Activated naive CD8-positive, alpha-beta T cell treated with anti-CD3 and anti-CD28 coated beads for 36 hours (primary cell): ENCODE measurements at places on chromosomes 11 and 22. TPM values are rescaled to one million over a fixed set of nuclear protein-coding genes. Genes with fewer than 3 reads are reported as not detected.

DNA sequence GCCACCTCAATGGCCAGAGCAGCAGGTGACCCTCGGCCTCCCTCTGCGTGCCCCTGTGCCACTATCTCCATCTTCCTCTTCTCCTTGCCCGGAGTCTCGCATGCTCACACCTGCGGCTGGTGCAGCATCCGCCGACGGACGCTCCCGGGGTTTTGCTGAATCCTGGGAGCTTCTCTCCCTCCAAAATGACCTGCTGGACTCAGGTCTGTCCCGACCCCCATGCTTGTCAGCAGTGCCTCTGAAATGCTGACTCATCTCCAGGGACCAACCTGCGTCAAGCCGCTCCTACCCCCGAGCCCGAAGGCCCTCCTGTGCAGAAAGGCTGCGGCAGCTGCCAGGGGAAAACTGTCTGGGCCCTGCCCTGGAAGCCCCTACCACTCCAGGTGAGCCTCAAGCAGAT is 58.4 kb downstream of the CELSR1 start:
- peaks cover 21% of the 10 kb centered on the region for H3K27me3 ChIP-seq
- peaks cover 2% of the 10 kb centered on the region for H3K36me3 ChIP-seq
- no peak overlapping the region for H3K4me3 ChIP-seq
- no peak for DNase-seq
- peaks cover 24% of the 10 kb centered on the region for H3K4me1 ChIP-seq

DNA sequence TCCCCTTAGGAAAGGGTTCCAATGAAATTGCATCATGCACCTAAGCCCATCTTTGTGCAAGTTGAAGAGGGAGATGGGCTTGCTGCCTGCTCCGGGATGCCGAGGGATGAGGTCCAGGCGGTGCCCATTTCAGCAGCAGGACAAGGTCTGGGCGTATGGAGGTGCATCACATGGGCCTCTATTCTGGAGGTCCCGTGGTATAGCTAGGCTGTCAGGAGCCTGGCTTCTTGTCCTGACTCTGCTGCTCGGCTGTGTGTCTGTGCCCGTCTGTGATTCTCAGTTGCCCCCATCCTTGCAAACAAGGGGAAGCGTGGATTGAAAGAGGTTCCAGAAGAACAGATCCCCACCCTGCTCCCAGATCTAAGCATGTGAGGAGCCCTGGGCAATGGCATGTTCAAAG is 130.0 kb downstream of the OSBP2 start:
- no peaks in the 10 kb centered on the region for H3K36me3 ChIP-seq
- H3K27me3 ChIP-seq, result peaks cover 35% of the 10 kb centered on the region
- H3K4me1 ChIP-seq, result peaks cover 11% of the 10 kb centered on the region
- DNase-seq, result no peak

DNA sequence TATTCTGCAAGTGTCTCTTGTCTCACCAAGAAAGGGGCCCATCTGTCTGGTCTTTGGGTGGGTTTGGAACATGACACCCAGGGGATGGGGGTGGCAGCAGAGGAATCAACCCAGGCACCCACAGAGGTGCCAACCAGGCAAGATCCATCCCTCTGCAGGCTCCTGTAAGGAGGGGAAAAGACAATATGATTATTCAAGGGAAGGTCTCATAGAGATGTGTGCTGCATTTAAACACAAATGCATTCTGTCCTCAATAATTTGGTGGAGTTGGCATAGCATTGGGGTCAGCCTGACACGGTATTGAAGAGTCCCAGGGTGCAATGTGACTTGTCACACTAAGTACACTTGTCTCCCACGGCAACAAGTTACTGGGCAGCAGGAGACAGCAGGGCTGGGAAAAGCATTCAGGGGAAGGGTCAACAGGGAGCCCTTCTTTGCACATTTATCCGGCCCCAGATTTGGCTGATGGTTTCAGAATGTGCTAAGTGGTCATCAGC is 33.1 kb upstream of the SPON1 start:
- H3K4me3 ChIP-seq, result no peak overlapping the region
- H3K27ac ChIP-seq, result no peak overlapping the region
- no peaks in the 10 kb centered on the region for H3K27me3 ChIP-seq
- DNase-seq, result no peak

- DNase-seq, result no peak
- H3K27ac ChIP-seq, result no peak overlapping the region
- H3K27me3 ChIP-seq, result peaks cover 19% of the 10 kb centered on the region
- no peaks in the 10 kb centered on the region for H3K4me1 ChIP-seq
- H3K36me3 ChIP-seq, result no peaks in the 10 kb centered on the region
Measured at GRCh38 chr11:45322891-45323600, 36.9 kb upstream of the SYT13 start.

DNA sequence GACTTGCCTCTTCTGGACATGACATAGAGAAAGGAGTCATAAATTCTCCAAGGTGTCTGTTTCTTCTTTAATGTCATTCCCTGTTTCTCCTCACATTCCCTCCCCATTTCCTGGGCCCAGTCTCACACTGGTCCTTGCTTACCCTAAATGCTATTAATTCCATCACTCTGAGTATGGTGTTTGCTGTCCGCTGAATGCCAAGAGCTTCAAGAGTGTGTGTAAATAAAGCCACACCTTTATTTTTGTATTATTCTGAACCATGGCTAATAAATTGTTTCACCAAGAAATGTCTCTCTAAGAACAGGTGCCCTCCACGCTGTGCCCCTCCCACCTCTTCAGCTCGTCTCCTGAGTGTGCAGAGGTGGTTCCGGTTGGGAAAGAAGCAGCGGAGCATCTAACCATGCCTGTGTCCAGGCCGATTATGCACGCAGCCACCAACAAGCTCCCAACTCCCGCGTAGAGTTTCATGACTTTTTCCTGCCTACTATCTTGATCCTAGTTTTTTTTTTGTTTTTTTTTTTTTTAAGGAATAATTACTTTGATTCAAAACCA is 8.6 kb downstream of the TMEM121B start:
- H3K4me1 ChIP-seq, result peaks cover 46% of the 10 kb centered on the region
- peaks cover 4% of the 10 kb centered on the region for H3K36me3 ChIP-seq
- no peak for DNase-seq
- H3K4me3 ChIP-seq, result no peak overlapping the region
- no peaks in the 10 kb centered on the region for H3K27me3 ChIP-seq
- no peak overlapping the region for H3K27ac ChIP-seq

DNA sequence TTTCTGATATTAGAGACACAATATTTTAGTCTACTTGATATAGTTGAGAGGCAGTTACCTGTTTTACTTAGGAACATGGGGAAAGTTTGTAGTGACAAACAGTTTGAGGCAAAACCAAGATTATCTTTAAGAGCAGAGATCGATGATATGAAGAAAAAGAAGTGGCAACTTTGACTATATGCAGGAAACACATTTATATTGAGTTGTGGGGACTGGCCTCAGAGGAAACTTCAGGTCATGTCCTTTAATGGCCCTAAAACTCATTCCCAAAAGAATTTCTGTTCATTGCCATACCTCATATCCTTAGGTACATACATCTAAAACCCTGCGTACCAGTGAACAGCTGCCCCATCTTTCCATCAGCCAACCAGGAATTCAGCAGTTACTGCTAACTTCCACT is 4.5 kb downstream of the HBG1 start:
- H3K4me1 ChIP-seq, result no peaks in the 10 kb centered on the region
- DNase-seq, result no peak
- H3K36me3 ChIP-seq, result no peaks in the 10 kb centered on the region
- no peaks in the 10 kb centered on the region for H3K27me3 ChIP-seq
- H3K27ac ChIP-seq, result no peak overlapping the region

DNA sequence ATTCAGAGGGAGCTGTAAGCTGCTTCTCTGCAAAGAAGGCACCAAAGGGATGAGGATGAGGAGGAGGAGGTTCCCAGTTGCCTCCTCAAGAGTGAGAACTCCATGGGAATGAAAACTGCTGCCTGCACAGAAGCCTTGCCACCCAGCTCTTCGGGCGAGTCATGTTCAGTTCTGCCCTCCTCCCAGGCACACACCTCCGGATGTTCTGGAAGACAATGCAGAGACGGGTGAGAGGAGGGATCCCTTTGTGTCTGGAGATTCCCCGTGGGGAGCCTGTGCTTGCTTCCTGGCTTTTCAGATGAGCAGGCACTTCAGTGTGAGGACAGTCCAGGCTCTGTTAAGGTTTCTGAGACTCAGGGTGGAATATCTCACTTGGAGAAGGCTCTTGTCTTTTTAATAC is 295.6 kb downstream of the DDX10 start:
- H3K4me3 ChIP-seq, result no peak overlapping the region
- H3K27me3 ChIP-seq, result peaks cover 3% of the 10 kb centered on the region
- no peaks in the 10 kb centered on the region for H3K36me3 ChIP-seq
- no peak for DNase-seq

Gene OR51B5
- total RNA-seq, result not detected

Gene FADS1
- 18.2 TPM for total RNA-seq

DNA sequence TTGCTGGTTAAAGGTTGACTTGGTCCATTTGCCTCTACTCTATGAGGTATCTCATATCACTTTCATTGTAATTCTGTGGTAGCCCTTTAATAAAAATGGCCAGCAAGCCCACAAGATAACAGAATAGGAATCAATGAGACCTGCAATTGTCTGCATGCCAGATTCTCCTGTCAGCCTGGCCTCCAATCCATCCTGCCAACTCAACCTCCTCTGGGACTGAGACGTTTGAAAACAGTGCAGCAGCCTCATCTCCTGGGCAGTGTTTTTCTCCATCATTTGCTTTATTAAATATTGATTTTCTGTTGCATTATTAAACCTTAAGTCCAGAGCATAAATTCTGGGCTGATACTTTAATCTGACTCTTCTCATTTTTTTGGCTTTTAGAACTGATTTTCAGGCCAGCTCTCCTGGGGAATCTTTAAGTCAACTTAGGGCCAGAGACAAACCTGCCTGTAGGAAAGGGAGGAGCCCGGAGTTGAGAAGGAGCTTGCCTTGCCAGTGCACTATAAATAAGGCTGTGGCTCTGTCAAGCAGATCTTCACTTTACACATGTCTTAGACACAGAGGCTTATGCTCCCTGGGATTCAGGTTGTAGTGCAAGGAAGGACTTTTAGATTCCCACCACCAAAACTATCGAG is 798.0 kb downstream of the NTM start:
- H3K27me3 ChIP-seq, result no peaks in the 10 kb centered on the region
- H3K36me3 ChIP-seq, result no peaks in the 10 kb centered on the region
- H3K4me1 ChIP-seq, result no peaks in the 10 kb centered on the region
- DNase-seq, result no peak

DNA sequence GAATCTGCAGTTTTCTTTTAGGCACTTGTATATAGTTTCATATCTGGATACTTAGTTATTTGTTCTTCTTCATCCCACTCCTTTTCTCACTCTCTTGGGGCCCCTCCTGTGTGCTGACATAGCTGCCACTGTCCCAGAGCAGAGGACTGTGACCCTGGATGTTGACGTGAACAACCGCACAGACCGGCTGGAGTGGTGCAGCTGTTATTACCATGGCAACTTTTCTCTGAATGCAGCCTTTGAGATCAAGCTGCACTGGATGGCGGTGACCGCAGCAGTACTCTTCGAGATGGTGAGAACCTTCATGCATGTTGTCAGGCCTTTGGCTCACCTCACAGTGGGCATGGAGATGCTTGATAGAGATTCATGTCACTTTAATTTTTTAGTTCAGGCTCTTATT is 50.9 kb upstream of the YWHAH start:
- peaks cover 11% of the 10 kb centered on the region for H3K36me3 ChIP-seq
- H3K4me3 ChIP-seq, result no peak overlapping the region
- no peak for DNase-seq
- no peak overlapping the region for H3K27ac ChIP-seq
- no peaks in the 10 kb centered on the region for H3K27me3 ChIP-seq

Gene WNT11
- not detected for total RNA-seq

Gene C22orf42
- total RNA-seq, result not detected

DNA sequence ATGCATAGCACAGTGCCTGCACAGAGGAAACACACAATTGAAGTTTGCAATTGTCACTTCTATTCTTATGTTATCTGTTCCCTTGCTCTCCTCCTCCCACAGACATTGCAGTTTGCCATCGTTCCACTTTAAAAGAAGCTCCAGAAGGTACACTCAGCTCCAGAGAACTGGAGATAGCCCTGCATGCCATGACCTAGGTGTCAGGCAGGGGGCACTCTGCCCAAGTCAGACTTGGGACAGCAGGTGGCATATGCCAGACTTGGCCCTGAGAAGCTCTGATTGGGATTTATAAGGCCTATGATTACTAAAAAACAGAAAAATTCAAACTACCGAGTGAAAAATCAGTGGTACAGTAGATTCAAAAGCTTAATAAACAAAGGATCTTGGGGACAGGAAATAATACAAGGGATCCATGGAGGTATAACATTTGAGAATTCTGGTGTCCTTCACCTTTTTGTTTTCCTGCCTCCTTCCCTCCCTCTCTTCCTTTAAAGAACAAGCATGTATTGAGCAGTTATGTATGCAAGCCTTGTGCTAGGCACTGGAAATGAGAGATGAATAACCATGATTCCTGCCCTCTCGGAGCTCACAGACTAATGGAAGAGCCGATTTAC is 40.0 kb downstream of the TENM4 start:
- H3K4me1 ChIP-seq, result no peaks in the 10 kb centered on the region
- peaks cover 5% of the 10 kb centered on the region for H3K27me3 ChIP-seq
- no peak overlapping the region for H3K4me3 ChIP-seq
- no peak overlapping the region for H3K27ac ChIP-seq

Gene PAFAH1B2
- 67.5 TPM for total RNA-seq

- H3K4me1 ChIP-seq, result peaks cover 13% of the 10 kb centered on the region
- H3K4me3 ChIP-seq, result no peak overlapping the region
- no peaks in the 10 kb centered on the region for H3K27me3 ChIP-seq
- no peaks in the 10 kb centered on the region for H3K36me3 ChIP-seq
- DNase-seq, result no peak
- no peak overlapping the region for H3K27ac ChIP-seq
Measured at GRCh38 chr11:66580803-66581202, 12.1 kb downstream of the CCDC87 start.

Gene LRP4
- total RNA-seq, result 0.20 TPM

GRCh38 chr22:41940832-41941765 is 5.9 kb downstream of the CENPM start:
- peaks cover 49% of the 10 kb centered on the region for H3K4me1 ChIP-seq
- H3K27ac ChIP-seq, result peak overlapping the region; percentile 96
- H3K36me3 ChIP-seq, result peaks cover 69% of the 10 kb centered on the region
- peak; percentile 84 for DNase-seq

DNA sequence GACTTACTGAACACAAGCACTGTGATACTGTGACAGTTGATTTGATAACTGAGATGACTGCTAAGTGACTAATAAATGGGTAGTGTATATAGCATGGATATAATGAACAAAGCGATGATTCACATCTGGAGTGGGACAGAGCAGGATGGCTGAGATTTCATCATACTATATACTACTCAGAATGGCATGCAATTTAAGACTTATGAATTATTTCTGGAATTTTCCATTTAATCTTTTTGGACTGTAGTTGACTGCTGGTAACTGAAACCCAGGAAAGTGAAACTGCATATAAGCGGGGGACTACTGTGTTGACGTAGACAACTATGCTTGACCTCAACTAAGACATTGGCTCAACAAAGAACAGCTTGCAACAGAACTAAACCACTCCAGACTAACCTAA is 20.0 kb upstream of the NUCB2 start:
- no peaks in the 10 kb centered on the region for H3K36me3 ChIP-seq
- no peak overlapping the region for H3K4me3 ChIP-seq
- peak overlapping the region; percentile 2 for H3K27ac ChIP-seq
- H3K27me3 ChIP-seq, result no peaks in the 10 kb centered on the region
- H3K4me1 ChIP-seq, result peaks cover 22% of the 10 kb centered on the region

Gene MMP27
- total RNA-seq, result not detected
